ENCODE measurements at places on chromosomes 3 and 15. TPM values are rescaled to one million over a fixed set of nuclear protein-coding genes. Genes with fewer than 3 reads are reported as not detected.

The TNFAIP8L3 gene
- 1.7 TPM for total RNA-seq

GRCh38 chr3:134074790-134075567 lies 45.3 kb upstream of the SLCO2A1 start:
- DNase-seq: no peak

The PLA2G4E gene
- total RNA-seq: not detected

DNA sequence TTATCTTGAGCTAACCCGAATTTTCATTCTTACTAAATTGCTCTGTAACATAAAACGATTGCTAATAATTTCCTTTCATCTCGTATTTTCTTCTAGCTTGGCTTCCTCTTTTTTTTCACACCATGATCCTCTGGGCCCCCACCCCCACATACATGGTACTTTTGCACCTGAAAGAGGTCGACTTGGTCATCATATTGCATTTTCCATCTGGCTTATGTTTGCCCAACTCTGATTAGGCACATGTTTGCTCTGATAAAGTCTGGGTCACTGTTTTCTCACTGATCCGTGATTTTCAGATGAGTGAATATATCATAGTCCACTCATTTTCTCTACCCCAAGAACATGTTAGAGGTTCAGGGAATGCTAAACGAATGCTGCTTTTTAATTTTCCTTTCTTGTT lies 49.5 kb downstream of the ARRDC4 start:
- no peak for DNase-seq

The KBTBD13 gene
- total RNA-seq: not detected

The RSRC1 gene
- total RNA-seq: 43.3 TPM

DNA sequence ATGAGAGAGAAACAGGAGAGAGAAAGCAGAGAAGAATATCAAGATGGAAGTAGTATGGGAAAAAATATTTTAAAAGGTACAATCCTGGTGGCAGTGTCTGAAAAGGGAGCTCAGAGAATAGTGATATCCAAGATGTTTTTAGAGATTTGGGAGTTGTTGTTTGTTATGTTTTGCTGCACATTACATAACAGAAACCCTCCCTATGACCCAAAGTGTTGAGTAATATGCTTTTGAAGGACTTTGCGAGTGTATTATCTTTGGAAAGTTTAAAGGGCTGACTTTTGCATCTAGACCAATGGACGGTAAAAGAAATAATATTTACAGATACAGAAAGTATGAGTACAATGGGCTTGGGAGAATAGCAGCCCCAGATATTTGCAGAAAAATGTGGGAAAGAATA lies 759.7 kb downstream of the NTRK3 start:
- DNase-seq: no peak

DNA sequence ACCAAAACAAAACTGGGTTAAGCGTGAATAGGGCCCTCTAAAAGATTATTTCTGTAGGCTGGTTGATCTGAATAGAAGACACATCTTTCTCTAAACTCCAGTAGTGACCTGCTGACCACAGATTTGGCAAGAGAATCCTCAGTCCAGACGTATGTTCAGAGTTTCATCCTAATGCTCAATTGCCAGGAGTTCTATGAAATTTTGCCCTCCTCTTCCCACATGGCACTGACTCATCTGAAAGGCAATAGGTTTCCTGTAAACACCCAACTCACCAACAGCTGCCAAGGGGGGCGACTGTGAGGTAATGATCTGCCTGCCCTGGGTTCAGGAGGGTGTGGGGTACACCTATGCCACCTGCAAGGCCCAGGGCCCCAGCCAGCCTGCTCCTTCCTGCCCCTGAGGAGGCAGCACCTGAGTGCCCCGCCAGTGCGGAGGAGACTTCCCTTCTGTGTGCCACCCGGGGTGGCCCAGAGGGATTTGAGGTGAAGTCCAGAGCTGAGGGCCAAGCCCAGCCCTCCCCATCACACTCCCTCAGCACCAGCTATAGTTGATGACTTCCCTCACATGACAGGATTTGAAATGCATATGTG lies 8.4 kb upstream of the PLA2G4D start:
- DNase-seq: no peak

The IMPG2 gene
- total RNA-seq: 0.11 TPM

DNA sequence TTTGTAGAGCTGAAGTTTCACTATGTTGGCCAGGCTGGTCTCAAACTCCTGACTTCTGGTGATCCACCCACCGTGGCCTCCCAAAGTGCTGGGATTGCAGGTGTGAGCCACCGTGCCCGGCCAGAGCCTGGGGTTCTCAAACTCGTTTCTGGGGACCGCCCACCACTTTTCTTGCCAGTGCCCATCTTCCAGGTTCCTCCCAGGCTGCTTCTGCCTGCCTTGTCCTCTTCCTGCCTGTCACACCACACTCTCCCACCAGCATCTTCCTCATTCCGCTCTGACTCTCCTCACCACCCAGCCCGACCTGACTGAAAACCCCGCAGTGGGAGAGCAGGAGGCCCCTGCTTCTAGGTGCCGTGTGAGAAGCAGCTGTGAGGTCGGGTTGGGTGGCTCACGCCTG lies 3.1 kb upstream of the DYNLT2B start:
- no peak for DNase-seq

DNA sequence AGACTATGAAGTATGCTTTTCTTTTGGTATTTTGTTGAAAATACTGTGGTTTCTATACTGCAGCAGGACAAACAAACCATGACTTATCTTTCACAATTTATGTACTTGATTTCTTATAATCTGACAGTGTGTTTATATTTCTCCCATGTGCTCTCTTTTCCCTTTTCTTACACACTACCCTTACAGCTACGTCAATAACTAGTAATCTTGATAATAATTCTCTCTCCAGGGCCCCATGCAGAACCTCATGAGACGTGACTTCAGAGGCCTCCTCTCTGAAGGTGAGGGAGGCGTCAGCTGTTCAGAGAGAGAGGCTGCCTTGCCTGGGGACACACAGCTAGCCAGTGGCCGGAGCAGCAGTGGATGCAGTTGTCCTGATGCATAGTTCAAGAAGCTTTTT lies 35.9 kb downstream of the KY start:
- no peak for DNase-seq

The LSAMP gene
- not detected for total RNA-seq

The LTK gene
- total RNA-seq: 0.27 TPM

The POLR2M gene
- 57.9 TPM for total RNA-seq

The CFAP20DC gene
- total RNA-seq: 1.00 TPM

- no peak for DNase-seq
These were observed 58.6 kb downstream of the AGTR1 start for GRCh38 chr3:148756311-148756710.

GRCh38 chr3:143849854-143850549 lies 1.7 kb upstream of the SLC9A9 start:
- DNase-seq: no peak

The PARP15 gene
- 12.7 TPM for total RNA-seq

- no peak for DNase-seq
These were observed 583.2 kb downstream of the EPHA3 start for GRCh38 chr3:89690646-89691045.

The PLCB2 gene
- total RNA-seq: 57.3 TPM

DNA sequence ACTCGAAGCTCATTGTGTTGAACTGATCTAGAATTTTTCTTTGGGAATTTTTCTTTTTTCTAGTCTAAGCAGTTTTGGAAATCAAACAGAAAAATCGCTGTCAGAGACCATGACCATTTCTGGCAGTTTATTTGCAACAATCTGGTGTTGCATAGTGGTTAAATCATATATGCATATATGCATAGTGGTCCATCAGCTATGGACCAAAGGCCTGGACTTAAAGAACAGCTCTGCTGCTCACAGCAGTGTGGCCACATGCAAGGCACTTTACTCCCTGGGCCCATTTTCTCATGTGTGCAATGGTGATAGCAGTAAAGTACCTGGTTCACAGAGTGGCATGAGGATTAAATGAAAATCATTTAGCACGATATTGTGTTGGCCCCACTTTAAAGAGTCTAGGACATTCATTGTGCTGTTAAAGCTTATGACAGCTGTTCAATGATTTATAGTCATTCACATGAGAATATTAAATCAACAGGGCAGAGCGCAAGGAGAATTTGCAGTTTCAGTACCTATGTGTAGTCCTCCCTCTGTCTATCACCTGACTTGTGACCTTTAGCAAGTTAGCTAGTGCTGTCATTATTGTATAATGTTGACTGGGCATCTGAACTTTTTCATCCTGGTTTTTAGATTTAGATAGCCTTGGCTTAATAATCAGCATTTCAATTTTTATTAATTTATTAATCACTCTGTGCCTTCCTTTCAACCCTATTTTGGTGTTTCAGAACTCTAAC lies 46.4 kb downstream of the BLM start:
- no peak for DNase-seq

- no peak for DNase-seq
These were observed 168.1 kb downstream of the VPS13C start for GRCh38 chr15:61892140-61892539.

The MCF2L2 gene
- total RNA-seq: 3.5 TPM

- DNase-seq: no peak
These were observed 110.2 kb upstream of the ARHGEF26 start for GRCh38 chr3:154011036-154011435.

GRCh38 chr3:160413613-160414248 lies 14.3 kb downstream of the SMC4 start:
- peak; percentile 62 for DNase-seq

The AP3B2 gene
- 0.61 TPM for total RNA-seq

All from CD8-positive, alpha-beta memory T cell (primary cell).